ENCODE measurements at places on chromosomes 4 and X. TPM values are rescaled to one million over a fixed set of nuclear protein-coding genes. Genes with fewer than 3 reads are reported as not detected.

The FRG2 gene
- total RNA-seq, result not detected

The DTHD1 gene
- 33.4 TPM for total RNA-seq

The ART3 gene
- total RNA-seq, result 0.71 TPM

The USP17L28 gene
- total RNA-seq, result not detected

The GABRG1 gene
- 0.23 TPM for total RNA-seq

The ZCCHC18 gene
- 0.52 TPM for total RNA-seq

The DCAF4L1 gene
- 0.43 TPM for total RNA-seq

The PASD1 gene
- not detected for total RNA-seq

The COL4A5 gene
- 23.0 TPM for total RNA-seq

The PAGE4 gene
- not detected for total RNA-seq

The ADAMTS3 gene
- 12.9 TPM for total RNA-seq

The PSAPL1 gene
- not detected for total RNA-seq

The QDPR gene
- 26.3 TPM for total RNA-seq

The GPR143 gene
- total RNA-seq, result 2.7 TPM

The WDR17 gene
- total RNA-seq, result 4.9 TPM

The RIBC1 gene
- 12.7 TPM for total RNA-seq

The BOD1L1 gene
- 83.9 TPM for total RNA-seq

The HSFX1 gene
- 0.97 TPM for total RNA-seq

The CXCL8 gene
- 100 TPM for total RNA-seq

The IRS4 gene
- total RNA-seq, result 2.0 TPM

The NAP1L2 gene
- 3.3 TPM for total RNA-seq
